Uterus (tissue), 4 donors: ENCODE measurements at places on chromosomes 4 and X. TPM values are rescaled to one million over a fixed set of nuclear protein-coding genes. Genes with fewer than 3 reads are reported as not detected.
A peak's percentile ranks its signal among the peaks of the same experiment; 100 is the strongest.

GRCh38 chr4:148238811-148239493 lies 203.3 kb downstream of the NR3C2 start:
- H3K36me3 ChIP-seq, result no peaks in the 10 kb centered on the region
- H3K4me3 ChIP-seq, result no peak overlapping the region
- DNase-seq, result no peak
- no peaks in the 10 kb centered on the region for H3K27me3 ChIP-seq

The TNIP3 gene
- not detected for total RNA-seq

The STBD1 gene
- 0.59 TPM for total RNA-seq

GRCh38 chr4:15766821-15767220 lies 11.3 kb upstream of the CD38 start:
- no peaks in the 10 kb centered on the region for H3K36me3 ChIP-seq
- no peak for DNase-seq
- H3K4me3 ChIP-seq, result no peak overlapping the region
- H3K27ac ChIP-seq, result no peak overlapping the region
- no peaks in the 10 kb centered on the region for H3K4me1 ChIP-seq

The PABPC1L2B gene
- total RNA-seq, result 0.28 TPM

GRCh38 chr4:38831653-38832052 lies 25.0 kb downstream of the TLR6 start:
- no peak overlapping the region for H3K4me3 ChIP-seq
- H3K36me3 ChIP-seq, result no peaks in the 10 kb centered on the region
- no peak overlapping the region for H3K27ac ChIP-seq
- no peaks in the 10 kb centered on the region for H3K27me3 ChIP-seq

DNA sequence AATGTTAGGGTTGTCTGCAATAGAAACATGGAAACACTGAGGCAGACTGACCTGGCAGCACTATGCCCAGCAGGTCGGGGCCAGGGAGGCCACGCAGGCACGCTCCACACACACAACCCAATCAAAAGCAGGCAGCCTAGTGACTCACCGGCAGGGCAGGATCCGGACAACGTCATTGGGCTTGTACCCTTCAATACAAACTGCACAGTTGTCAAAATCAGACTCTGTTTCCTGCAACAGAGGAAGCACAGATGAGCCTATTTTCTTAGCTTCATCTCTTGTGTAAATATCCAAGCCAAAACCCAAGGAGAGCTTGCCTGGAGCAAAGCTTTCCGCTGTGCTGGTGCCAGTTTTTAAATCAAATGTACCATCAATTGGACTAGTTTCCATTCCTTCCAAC lies 185.8 kb downstream of the RNF150 start:
- no peak overlapping the region for H3K27ac ChIP-seq
- H3K36me3 ChIP-seq, result no peaks in the 10 kb centered on the region
- no peak overlapping the region for H3K4me3 ChIP-seq
- H3K27me3 ChIP-seq, result no peaks in the 10 kb centered on the region

- DNase-seq, result no peak
- no peaks in the 10 kb centered on the region for H3K27me3 ChIP-seq
- no peak overlapping the region for H3K27ac ChIP-seq
- no peaks in the 10 kb centered on the region for H3K4me1 ChIP-seq
- H3K36me3 ChIP-seq, result no peaks in the 10 kb centered on the region
Observed at GRCh38 chr4:13097971-13098370, 386.2 kb downstream of the RAB28 start.

GRCh38 chr4:68216501-68216900 lies 29.0 kb downstream of the TMPRSS11B start:
- no peak overlapping the region for H3K27ac ChIP-seq
- no peaks in the 10 kb centered on the region for H3K27me3 ChIP-seq
- no peaks in the 10 kb centered on the region for H3K36me3 ChIP-seq
- H3K4me1 ChIP-seq, result no peaks in the 10 kb centered on the region

The TRIM2 gene
- total RNA-seq, result 61.2 TPM

The GRXCR1 gene
- total RNA-seq, result not detected

The CHRDL1 gene
- total RNA-seq, result 27.4 TPM

The BMP3 gene
- not detected for total RNA-seq

The CASK gene
- total RNA-seq, result 7.9 TPM

DNA sequence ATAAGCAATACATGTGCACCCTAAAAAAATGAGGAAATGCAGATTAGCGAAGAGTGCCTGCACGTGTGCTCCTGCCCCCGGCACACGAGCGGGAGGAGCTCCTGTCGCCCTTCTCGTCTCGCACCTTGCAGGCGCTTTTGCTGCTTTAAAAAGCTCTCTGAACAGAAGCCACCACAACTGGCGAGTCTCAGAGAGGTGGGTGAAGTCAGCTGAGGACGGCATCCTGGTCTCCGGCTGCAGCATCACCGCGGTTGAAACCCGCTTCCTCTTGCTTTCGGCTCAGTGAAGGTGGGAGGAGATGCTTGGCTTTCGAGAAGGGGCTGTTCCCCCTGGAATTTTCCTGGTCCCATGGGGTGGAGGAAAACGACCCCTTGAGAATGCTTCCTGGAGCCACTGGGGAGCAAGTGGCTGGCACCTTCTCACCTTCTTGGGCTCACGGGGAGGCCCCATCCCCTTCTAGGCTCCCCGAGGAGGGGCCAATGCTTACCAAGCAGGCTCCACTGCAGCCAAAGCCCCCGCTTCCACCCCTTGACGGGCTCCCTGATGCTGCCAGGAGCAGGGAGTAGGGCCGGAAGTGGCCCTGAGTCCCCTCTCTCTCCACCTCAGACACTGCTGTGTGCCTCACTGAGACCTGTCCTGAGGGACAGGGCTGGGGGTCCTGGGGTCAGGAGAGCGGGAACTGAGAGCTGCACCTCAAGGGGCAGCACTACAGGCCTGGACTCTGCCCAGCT lies 29.2 kb upstream of the MXD4 start:
- no peaks in the 10 kb centered on the region for H3K36me3 ChIP-seq
- no peaks in the 10 kb centered on the region for H3K4me1 ChIP-seq
- peak; percentile 15 for DNase-seq
- H3K27me3 ChIP-seq, result no peaks in the 10 kb centered on the region

The CDS1 gene
- 8.8 TPM for total RNA-seq

DNA sequence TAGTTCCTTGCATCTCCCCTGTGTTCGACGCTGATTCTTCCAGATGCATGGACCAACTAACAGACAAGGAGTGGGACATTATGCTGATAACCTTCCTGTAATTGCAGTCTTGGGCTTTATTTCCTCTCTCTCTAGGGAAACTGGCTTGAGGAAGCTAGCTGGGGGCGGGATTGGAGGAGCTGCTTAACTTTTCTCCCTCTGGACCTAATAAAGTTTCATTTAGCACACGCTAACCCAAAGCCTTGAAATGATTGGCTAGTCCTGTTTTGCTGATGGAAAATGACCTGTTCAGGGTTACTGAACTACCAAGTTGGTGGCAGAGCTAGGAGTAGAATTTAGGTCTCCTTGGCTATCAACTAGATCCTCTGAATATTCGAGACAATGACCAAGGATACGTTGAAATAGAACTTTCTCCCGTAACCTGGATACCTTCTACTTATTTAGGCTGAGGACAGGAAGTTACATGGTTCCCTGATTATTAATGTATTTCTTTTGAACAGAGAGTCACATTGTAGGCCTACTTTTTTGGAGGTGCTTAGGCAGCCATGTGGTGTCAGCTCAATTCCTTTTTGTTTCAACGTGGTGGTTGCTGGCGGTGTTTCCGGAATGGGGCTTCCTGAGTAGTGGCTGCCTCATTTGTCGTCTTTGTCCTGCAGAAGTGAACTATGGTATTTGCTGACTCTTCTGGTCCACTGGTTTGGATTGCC lies 2.0 kb downstream of the PGK1 start:
- no peaks in the 10 kb centered on the region for H3K36me3 ChIP-seq
- H3K27ac ChIP-seq, result no peak overlapping the region
- peaks cover 9% of the 10 kb centered on the region for H3K4me1 ChIP-seq
- DNase-seq, result no peak
- peak overlapping the region; percentile 58 for H3K4me3 ChIP-seq
- H3K27me3 ChIP-seq, result no peaks in the 10 kb centered on the region

- H3K4me1 ChIP-seq, result no peaks in the 10 kb centered on the region
- no peak overlapping the region for H3K4me3 ChIP-seq
- no peak overlapping the region for H3K27ac ChIP-seq
- no peak for DNase-seq
Observed at GRCh38 chr4:176981074-176981473, 188.4 kb upstream of the VEGFC start.

The FAM3A gene
- 6.2 TPM for total RNA-seq

The ENPEP gene
- 22.0 TPM for total RNA-seq

The PAK3 gene
- total RNA-seq, result 9.6 TPM

- no peaks in the 10 kb centered on the region for H3K27me3 ChIP-seq
- no peaks in the 10 kb centered on the region for H3K36me3 ChIP-seq
- peak overlapping the region; percentile 50 for H3K27ac ChIP-seq
- H3K4me1 ChIP-seq, result no peaks in the 10 kb centered on the region
Observed at GRCh38 chrX:21946925-21947641, 6.6 kb downstream of the SMS start.

The MAGEA2B gene
- not detected for total RNA-seq

The DDIT4L gene
- not detected for total RNA-seq

The PCDH10 gene
- total RNA-seq, result 19.6 TPM

The FBXO8 gene
- total RNA-seq, result 14.3 TPM

- no peaks in the 10 kb centered on the region for H3K27me3 ChIP-seq
- H3K4me1 ChIP-seq, result no peaks in the 10 kb centered on the region
- no peaks in the 10 kb centered on the region for H3K36me3 ChIP-seq
Observed at GRCh38 chrX:134236626-134237614, at the start of gene CCDC160. CCDC160 (plus strand) TSS chrX:134237182; CDS start chrX:134244801, 7,619 bp downstream.

- no peaks in the 10 kb centered on the region for H3K27me3 ChIP-seq
- H3K27ac ChIP-seq, result no peak overlapping the region
- H3K36me3 ChIP-seq, result no peaks in the 10 kb centered on the region
- H3K4me3 ChIP-seq, result no peak overlapping the region
- H3K4me1 ChIP-seq, result no peaks in the 10 kb centered on the region
Observed at GRCh38 chr4:48012824-48013223, 3.7 kb downstream of the CNGA1 start.

- H3K27me3 ChIP-seq, result peaks cover 3% of the 10 kb centered on the region
- H3K27ac ChIP-seq, result peak overlapping the region; percentile 17
- H3K4me1 ChIP-seq, result no peaks in the 10 kb centered on the region
- no peaks in the 10 kb centered on the region for H3K36me3 ChIP-seq
- no peak for DNase-seq
Observed at GRCh38 chrX:24380262-24381187, 20.1 kb downstream of the SUPT20HL1 start.

The FMR1NB gene
- total RNA-seq, result not detected

The NAT8L gene
- not detected for total RNA-seq

DNA sequence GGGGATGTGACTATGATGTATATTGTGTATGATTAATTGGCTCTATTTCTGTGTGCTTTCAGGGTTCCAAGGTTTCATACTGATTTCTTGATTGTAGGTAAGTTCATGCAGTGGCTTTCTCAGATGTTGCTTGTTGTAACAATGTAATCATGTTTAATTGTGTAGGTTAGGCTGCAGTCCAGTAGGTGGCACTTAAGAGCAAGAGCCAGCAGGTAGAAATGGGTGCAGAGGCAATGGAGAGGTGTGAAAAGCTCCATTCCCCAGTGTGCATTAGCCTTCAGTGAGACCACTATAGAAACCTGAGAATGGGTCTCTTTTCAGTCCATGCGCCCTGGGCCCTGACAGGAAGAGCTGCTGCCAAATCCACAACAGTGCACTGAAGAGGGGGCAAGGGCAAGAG lies 28.2 kb downstream of the DCAF12L2 start:
- H3K4me1 ChIP-seq, result no peaks in the 10 kb centered on the region
- no peaks in the 10 kb centered on the region for H3K27me3 ChIP-seq
- no peak overlapping the region for H3K4me3 ChIP-seq

DNA sequence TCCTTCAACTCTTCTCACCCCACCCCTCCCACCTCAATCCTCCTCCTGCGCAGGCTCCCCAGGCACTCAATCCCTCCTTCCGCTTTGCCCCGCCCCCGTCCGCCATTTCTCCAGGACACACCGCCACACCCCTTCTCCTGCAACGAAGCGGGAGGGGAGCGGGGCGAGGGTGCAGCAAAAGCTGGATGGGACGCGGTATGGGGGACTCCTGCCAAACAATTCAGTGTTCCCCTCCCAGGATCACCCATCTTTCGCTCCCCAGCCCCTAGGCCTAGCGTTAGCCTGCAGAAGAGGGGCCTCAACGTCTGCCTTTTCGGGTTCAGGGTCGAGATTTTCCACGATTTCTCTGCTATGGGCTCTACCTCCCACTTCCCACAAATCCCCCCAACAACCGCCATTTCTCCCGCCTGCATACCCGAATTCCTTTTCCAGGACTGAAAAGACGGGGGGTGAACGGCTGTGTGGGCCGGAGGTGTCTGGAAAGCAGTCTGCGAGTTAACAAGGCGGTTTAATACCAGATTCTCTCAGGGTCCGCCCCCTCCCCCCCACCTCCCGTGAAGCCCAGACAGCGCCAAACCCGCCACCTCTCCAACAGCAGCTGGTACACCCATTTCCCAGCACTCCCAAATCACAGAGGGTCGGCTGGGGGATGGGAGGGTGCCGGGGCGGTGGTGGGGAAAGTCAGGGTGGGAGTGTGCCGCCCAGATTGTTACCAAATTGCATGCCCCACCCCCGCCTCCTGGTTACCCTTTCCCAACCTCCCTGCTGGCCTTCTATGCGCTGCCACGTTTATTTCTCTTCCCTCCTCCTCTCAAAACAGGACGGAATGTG lies 774 bp downstream of the ARMCX2 start:
- no peaks in the 10 kb centered on the region for H3K36me3 ChIP-seq
- no peaks in the 10 kb centered on the region for H3K27me3 ChIP-seq
- H3K27ac ChIP-seq, result peak overlapping the region; percentile 79
- no peaks in the 10 kb centered on the region for H3K4me1 ChIP-seq
- peak; percentile 71 for DNase-seq
- peak overlapping the region; percentile 56 for H3K4me3 ChIP-seq

DNA sequence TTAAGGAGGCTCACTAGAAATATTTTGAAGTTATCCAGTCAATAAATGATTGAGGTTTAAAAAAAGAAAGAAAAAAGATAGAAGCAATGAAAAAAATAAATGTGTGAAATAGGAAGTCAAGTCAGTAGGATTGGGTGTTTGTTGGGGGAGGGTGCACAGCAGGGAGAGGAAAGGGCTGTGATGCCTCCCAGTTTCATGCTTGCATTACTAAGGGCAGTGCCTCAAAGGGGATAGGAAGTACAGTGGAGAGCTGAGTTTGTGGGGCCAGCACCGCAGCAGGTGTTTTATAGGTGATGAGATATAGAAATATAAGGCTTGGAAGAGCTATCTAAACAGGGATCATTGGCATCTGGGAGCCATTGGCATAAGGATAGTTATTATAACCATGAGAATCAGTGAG lies 919.2 kb downstream of the STIM2 start:
- H3K4me3 ChIP-seq, result no peak overlapping the region
- H3K27me3 ChIP-seq, result no peaks in the 10 kb centered on the region
- no peaks in the 10 kb centered on the region for H3K36me3 ChIP-seq
- H3K4me1 ChIP-seq, result no peaks in the 10 kb centered on the region
- DNase-seq, result no peak
- no peak overlapping the region for H3K27ac ChIP-seq

The BMX gene
- 3.6 TPM for total RNA-seq

GRCh38 chrX:16014171-16014570 lies 109.2 kb upstream of the GRPR start:
- H3K36me3 ChIP-seq, result no peaks in the 10 kb centered on the region
- no peak for DNase-seq
- H3K27me3 ChIP-seq, result no peaks in the 10 kb centered on the region
- no peaks in the 10 kb centered on the region for H3K4me1 ChIP-seq
- no peak overlapping the region for H3K27ac ChIP-seq
